ENCODE measurements at places on chromosomes 6 and 20. TPM values are rescaled to one million over a fixed set of nuclear protein-coding genes. Genes with fewer than 3 reads are reported as not detected.

Gene CCDC170
- polyA plus RNA-seq = 8.7 TPM

DNA sequence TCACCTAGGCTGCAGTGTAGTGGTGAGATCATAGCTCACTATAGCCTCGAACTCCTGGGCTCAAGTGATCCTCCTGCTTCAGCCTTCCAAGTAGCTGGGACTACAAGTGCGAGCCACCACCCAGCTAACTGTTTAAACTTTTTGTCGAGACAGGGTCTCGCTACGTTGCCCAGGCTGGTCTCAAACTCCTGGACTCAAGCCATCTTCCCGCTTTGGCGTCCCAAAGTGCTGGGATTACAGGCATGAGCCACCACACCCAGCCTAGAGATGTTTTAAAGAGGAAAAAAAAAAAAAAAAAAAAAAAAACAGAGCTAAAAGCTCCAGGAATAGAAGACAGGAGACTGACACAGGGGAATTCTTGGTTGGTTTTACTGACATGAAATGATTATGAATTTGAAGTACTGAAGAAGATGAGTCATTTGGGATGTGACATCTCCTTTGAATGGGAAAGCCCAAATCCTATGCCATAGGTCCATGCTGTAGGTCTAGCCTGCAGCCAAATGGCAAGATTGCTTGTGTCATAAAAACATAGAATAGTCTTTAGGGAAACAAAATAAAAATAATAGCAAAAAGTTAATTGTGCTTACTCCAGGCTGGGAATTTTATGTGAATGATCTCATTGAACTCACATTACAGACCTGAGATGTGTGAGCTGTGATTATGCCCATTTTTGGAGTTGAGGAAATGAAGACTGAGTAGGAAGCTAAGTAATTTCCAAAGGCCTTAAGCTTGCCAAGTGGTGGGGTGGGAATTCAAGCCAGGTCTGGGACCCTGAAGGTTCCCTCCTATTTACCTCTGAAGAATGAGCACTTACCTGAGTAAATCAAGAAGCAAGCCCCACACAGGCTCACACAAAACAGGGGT, 24.3 kb upstream of the NHSL1 start:
- no peak for DNase-seq

GRCh38 chr20:24651171-24651975, 181.9 kb downstream of the SYNDIG1 start:
- DNase-seq = no peak

GRCh38 chr6:34875292-34876213, 12.3 kb downstream of the TAF11 start:
- DNase-seq = no peak

- DNase-seq = no peak
Measured at GRCh38 chr20:52425701-52426100, 234.1 kb upstream of the ZFP64 start.

GRCh38 chr6:72711731-72712130, 89.9 kb downstream of the KCNQ5 start:
- DNase-seq = no peak

Gene MAS1
- polyA plus RNA-seq = 0.03 TPM

DNA sequence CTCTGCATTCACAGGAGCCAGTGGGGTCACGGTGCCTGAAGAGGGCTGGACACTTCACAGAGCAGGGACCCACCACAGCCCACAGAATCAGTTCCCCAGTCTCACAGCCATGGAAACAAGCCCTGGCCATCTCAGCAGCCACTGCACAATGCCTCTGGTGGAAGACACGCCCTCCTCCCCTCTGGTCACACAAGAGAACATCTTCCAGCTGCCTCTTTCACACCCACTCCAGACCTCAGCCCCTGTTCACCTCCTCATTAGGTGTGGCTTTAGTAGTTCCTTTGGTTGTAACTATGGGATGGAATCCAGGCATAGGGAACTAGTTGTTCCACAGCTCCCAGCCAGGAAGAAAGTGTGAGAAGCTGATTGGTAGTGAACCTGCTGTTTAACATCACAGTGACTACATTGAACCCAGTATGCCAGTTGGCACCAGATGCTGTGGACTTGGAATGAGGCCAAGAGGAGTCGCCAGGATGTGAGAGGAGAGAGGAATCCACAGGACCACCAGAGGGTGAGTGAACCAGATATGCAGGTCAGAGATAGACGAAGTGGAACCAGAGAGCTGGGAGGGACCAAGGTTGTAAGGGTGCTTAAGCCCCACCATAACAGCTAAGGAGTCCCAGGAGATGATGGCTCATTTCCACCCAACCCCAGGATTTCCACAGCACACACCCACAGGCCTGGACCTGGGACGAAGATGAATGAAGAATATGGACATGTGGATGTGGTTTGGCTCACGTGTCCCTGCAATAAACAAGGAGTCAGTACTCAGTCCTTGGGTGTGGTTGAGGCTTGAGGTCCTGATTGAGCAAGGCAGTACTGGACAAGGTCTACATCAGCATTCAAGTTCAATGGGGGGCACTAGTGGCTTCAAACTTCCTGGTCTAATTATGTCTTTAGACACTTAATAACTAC, 8.8 kb upstream of the BTN3A3 start:
- DNase-seq = no peak

Gene RIPOR2
- 6.7 TPM for polyA plus RNA-seq

DNA sequence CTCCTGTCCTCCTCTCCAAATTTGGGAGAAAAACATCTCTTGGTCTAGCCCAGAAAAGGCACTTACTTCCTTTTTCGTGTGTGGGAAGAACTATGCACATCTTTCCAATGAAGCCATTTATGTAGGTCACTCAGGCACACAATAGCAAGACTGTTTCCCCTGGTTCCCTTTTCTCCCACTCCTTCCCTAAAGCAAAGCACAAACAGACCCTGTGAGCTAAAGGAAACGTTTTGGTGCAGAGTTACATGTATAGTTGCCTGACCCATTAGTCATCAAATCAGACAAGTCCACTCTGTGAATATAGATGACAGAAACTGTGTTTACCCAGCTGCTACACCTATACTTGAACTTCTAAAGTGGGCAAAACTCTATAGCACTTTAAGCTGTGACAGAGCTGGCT, 474.6 kb downstream of the COL12A1 start:
- DNase-seq = no peak

Gene GSTA3
- 0.51 TPM for polyA plus RNA-seq

Gene SLC52A3
- 0.61 TPM for polyA plus RNA-seq
